AG04449 (cell line): ENCODE measurements at places on chromosomes 1 and 21.

DNA sequence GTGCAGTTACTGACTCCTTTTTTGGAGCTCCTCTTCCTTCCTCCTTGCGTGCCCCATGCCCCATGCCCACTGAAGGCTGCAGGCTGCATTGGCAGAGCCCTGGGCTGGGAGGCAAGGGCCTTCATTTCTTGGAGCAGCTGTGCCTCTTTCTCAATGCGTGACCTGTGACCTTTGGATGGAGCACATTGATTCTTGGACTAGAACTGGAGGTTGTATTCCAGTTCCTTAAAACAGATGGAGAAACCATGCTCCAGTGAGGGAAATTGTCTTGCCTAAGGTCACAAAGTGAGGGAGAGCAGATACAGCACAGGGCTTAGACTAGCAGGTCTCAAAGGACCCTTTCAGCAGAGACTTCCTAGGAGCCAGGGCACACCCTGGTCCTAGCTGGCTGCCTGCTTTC lies 9.0 kb downstream of the TMEM269 start:
- no peak for DNase-seq

- no peak for DNase-seq
Observed at GRCh38 chr1:91619881-91620280, 119.2 kb downstream of the CDC7 start.

- no peak for DNase-seq
Observed at GRCh38 chr1:8473891-8474300, 156.0 kb downstream of the SLC45A1 start.

DNA sequence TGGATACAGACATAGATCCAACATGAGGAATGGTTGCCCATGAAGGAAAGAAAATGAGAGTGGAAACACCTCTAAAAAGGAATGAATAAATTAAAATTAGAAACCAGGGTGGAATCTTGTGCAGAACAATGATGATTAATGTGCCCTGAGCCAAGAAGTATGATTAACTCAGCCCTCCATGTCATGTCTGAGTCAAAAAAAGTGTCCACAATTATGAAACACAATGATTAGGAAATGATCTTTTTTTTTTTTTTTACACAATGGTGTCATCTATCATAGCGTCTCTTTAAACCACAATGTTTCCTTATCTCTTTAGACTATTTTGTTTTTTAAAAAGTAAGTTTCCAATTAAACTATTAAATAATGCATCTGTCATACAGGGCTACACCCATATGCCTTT lies 78.9 kb upstream of the RAB4A start:
- DNase-seq = no peak
